ENCODE measurements at places on chromosomes 2 and 18.
A peak's percentile ranks its signal among the peaks of the same experiment; 100 is the strongest.

DNA sequence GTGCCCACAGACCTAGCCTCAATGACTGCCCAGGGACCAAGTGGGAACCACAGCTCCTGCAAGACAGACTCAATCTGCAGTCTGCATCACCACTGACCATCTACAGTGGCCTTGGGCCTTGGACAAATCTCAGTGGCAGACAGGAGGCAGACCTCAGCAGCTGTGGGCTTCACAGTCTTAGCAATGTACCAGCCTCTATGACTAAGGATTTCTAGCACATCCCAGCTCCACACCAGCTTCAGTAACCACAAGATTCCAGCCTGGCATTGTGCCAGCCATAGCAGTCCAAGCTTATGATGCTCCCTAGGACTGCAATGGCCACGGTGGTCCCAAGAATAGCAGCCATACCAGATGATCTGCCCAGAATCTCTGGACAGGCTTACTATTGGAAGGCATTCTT lies 19.6 kb upstream of the WDR75 start:
- no peak for DNase-seq

GRCh38 chr2:212644195-212644837 lies 105.7 kb upstream of the ERBB4 start:
- DNase-seq: no peak

DNA sequence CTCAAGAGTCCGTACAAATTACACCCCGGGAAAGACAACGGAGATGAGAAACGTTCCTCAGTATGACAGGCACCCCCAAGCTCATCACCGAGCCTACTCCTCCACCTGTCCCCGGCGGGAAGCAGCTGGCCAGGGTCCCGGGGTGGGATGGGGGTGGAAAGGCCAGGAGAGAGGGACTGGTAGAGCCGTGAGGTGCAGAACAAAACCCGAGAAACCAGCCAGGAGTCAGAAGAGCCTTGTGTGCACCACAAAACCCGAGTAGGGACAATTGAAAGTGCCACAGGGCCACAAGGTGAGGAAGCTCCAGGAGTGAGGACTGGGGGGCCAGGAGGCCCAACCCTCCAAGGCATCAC lies 75.5 kb upstream of the SALL3 start:
- DNase-seq: no peak

DNA sequence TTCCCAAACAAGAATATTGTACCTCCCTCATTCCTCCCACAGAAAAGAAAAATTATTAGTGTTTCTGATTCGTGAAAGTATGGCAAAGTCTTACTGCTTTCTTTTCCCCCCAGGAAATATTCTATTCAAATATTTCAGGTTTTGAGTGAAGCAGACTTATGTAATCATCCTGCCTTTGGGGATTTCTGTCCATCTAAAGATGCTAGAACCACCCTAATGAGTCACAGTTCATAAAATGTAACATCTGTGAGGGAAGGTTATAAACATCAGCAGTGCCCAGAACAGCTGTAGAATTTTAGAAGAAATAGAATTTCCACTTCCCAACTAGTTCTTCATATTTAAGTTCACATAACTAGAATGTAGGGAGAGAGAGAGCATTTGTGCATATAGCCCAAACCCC lies 39.0 kb downstream of the EEF1B2 start:
- no peak for DNase-seq

- DNase-seq: no peak
Measured at GRCh38 chr2:152693033-152693432, 24.2 kb downstream of the PRPF40A start.

DNA sequence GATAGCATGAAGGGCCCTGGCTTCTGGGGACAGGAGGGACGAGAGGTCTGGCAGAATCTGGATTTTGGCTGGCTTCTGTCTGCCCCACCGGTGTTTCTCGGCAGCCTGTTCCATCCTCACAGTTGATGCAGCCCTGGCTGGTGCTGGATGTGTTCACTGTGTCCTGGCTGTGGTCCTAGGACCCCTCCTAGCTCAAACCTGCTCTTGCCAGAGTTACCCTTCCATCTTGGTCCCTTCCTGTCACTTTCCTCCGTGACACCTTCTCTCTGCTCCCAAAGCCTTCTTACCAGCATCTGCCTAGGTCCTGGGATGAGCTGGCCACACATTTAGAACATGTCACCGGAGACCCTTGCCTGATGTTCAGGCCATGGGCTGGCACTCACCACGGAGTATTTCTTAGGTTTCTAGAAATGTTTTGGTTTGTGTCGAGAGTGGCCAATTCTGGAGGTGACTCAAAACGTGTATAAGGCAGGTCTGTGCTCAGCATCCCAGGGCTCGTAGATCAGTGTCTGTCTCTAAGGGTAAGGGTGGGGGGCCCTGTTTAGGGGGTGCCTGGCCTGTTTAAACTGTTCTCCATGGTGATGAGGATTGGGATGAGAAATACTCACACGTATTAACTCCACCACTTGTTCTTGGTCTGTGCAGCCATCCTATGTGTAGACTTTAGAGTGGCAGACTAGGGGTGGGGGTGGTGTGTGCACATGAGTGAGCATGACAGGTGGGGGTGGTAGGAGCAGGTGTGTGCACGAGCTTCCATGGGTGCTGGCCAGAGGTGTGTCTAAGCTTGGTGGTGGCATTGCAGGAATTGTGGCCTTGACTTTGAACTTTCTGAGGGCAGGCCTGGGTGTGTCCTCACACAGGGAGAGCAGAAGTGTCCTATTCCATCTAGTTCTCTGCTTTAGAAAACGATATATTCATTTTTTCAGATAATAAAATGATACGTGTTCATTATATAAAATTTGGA lies 162.7 kb downstream of the DYSF start:
- peak; percentile 5 for DNase-seq

DNA sequence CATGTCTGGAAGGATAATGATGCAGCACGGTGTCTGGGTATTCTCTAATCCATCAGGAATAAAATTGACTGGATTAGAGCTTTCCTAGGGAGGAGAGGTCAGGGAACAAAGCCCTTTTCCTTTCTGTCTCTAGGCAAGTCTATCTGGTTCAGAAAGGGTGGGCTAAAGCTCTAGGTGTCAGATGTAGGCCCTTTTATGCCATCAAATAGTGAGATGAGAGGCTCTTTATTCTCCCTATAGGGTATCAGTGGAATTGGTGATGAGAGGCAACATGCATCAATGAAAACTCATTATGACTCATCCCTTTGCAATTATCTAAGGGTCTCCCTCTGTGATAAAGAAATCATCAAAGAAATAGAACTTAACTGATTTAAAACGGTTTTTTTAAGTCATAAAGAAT lies 328.0 kb upstream of the CRIM1 start:
- DNase-seq: no peak

All from head of caudate nucleus (tissue), 42 donors.